ENCODE measurements at places on chromosomes 2 and 18. TPM values are rescaled to one million over a fixed set of nuclear protein-coding genes. Genes with fewer than 3 reads are reported as not detected.

HMSD gene
- total RNA-seq = 0.79 TPM

MEX3C gene
- 47.2 TPM for total RNA-seq

EPB41L3 gene
- 99.6 TPM for total RNA-seq

OR6B2 gene
- total RNA-seq = not detected

CFC1 gene
- total RNA-seq = 4.5 TPM

ADNP2 gene
- total RNA-seq = 18.9 TPM

ANKRD30BL gene
- 3.4 TPM for total RNA-seq

RAB17 gene
- total RNA-seq = 4.2 TPM

COL3A1 gene
- total RNA-seq = 2,960 TPM

NLRC4 gene
- total RNA-seq = 3.9 TPM

SCN2A gene
- 107 TPM for total RNA-seq

CAPN14 gene
- 0.28 TPM for total RNA-seq

SLC38A11 gene
- total RNA-seq = 28.9 TPM

CAVIN2 gene
- total RNA-seq = 26.6 TPM

MRO gene
- 20.9 TPM for total RNA-seq

B4GALT6 gene
- 15.2 TPM for total RNA-seq

CASP8 gene
- 17.1 TPM for total RNA-seq

NPHP1 gene
- total RNA-seq = 16.8 TPM

CLEC4F gene
- not detected for total RNA-seq

PRSS56 gene
- total RNA-seq = 1.5 TPM

Data from spinal cord (tissue), 10 donors.